H9 (cell line): ENCODE measurements at places on chromosomes 4 and X.

- H3K4me1 ChIP-seq: peaks cover 11% of the 10 kb centered on the region; the same call in 1 of the 2 replicates
- peaks cover 62% of the 10 kb centered on the region for H3K36me3 ChIP-seq
- no peak for DNase-seq
- peak overlapping the region; percentile 90 for H3K27ac ChIP-seq
- no peaks in the 10 kb centered on the region for H3K27me3 ChIP-seq
- peak overlapping the region; percentile 22; the same call in 1 of the 3 replicates for H3K4me3 ChIP-seq
Measured at GRCh38 chrX:15816438-15816809, 26.1 kb downstream of the ZRSR2 start.

- H3K27ac ChIP-seq: peak overlapping the region; percentile 57
- no peaks in the 10 kb centered on the region for H3K27me3 ChIP-seq
- H3K36me3 ChIP-seq: peaks cover 27% of the 10 kb centered on the region
- no peak overlapping the region for H3K4me3 ChIP-seq
- H3K4me1 ChIP-seq: no peaks in the 10 kb centered on the region
Measured at GRCh38 chr4:82899374-82900065, 1.0 kb upstream of the THAP9 start.

GRCh38 chr4:184648313-184649025, 778 bp downstream of the CASP3 start:
- peaks cover 22% of the 10 kb centered on the region for H3K36me3 ChIP-seq
- H3K4me1 ChIP-seq: peaks cover 16% of the 10 kb centered on the region
- no peaks in the 10 kb centered on the region for H3K27me3 ChIP-seq
- peak overlapping the region; percentile 83 for H3K4me3 ChIP-seq
- H3K27ac ChIP-seq: no peak overlapping the region
- peak; percentile 43 for DNase-seq

DNA sequence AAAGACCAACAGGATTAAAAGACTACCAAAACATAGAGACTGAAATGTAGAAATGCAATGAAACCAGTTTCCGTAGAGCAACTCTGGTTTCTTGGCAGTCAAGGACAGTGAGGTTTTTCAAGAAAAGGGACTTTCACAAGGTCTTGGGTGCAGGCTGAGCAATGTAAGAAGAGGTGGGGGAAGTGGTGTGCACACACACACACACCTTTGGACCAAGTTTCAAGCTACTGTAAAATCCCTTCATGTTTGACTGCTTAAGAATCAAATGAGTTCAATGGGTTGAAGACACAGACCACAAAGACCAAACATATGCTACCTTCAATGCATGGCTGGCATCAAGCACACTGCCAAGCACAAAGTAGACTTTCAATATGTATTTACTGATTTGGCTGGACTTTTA, 17.8 kb upstream of the MCF2 start:
- H3K36me3 ChIP-seq: peaks cover 5% of the 10 kb centered on the region
- no peak for DNase-seq
- H3K4me1 ChIP-seq: no peaks in the 10 kb centered on the region
- no peak overlapping the region for H3K4me3 ChIP-seq
- H3K27ac ChIP-seq: no peak overlapping the region

DNA sequence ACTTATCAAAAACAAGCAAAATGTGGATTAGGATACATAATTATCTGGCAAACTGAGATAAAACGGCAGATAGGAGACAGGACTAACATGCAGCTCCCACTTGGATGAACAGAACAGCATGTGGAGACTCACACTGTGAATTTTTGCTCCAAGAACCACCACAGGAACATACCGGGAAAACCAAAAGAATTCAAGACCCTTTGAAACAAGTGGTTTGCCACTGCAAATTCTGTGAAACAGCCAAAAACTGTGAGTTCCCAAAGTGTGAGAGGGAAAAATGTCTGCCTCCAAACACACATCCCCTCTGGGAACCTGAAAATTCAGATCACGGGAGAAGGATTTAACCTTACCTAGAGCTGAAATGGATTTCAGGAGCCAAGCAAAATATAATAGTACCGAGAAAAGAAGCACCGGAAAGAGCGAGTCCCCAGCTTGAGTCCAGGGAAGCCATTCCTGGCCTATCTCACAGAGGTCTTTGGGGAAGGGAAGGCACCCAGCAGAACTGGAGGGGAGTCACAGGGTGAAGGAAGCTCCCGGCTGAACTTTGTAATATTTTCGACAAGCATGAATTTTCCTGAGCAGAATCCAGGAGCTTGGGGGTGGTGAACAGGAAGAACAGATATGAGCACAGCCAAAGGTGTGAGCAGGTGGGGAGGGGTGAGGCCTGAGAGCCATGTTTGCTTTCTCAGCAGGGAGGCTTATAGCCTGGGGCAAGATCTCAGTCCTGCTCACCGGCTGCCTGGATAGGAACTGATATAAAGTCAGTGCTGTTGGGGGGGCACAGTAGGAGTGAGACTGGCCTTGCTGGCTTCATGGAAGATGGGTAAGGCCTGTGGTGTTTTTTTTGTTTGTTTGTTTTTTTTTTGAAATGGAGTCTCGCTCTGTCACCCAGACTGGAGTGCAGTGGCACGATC, 23.9 kb downstream of the MANBA start:
- no peaks in the 10 kb centered on the region; the same call in 1 of the 2 replicates for H3K4me1 ChIP-seq
- no peak overlapping the region for H3K4me3 ChIP-seq
- H3K27ac ChIP-seq: no peak overlapping the region
- peaks cover 13% of the 10 kb centered on the region for H3K36me3 ChIP-seq

- H3K27ac ChIP-seq: no peak overlapping the region
- no peak overlapping the region for H3K4me3 ChIP-seq
- 0 out of 2 replicates have a peak, but pooled peaks cover 2% of the 10 kb centered on the region for H3K27me3 ChIP-seq
- DNase-seq: no peak
Measured at GRCh38 chr4:184433258-184433892, 41.0 kb downstream of the IRF2 start.

DNA sequence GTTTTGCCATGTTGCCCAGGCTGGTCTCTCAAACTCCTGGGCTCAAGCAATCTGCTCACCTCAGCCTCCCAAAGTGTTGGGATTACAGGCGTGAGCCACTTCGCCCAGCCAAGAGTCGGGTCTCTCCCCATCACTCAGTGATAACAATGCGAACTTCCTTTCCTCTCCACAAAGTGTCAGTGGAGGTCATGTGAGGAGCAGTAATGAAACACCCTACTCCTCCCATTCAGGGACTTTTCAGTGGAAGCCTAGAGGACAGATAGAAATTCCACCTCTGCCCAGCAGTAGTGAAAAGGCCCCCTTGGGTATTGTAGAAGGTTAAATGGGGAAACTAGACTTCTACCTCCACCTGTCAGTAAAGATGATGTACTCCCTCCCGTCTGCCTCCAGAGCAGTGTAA, 141.9 kb upstream of the STK26 start:
- no peaks in the 10 kb centered on the region for H3K4me1 ChIP-seq
- H3K27ac ChIP-seq: no peak overlapping the region
- H3K4me3 ChIP-seq: no peak overlapping the region
- H3K36me3 ChIP-seq: no peaks in the 10 kb centered on the region
- no peaks in the 10 kb centered on the region for H3K27me3 ChIP-seq

- H3K4me1 ChIP-seq: peaks cover 2% of the 10 kb centered on the region; the same call in 1 of the 2 replicates
- DNase-seq: no peak
- no peak overlapping the region for H3K27ac ChIP-seq
- no peaks in the 10 kb centered on the region for H3K27me3 ChIP-seq
- no peak overlapping the region for H3K4me3 ChIP-seq
Measured at GRCh38 chrX:120125444-120125843, 9.7 kb upstream of the RHOXF1 start.

GRCh38 chrX:154661899-154662298, 8.5 kb upstream of the CTAG2 start:
- no peaks in the 10 kb centered on the region for H3K27me3 ChIP-seq
- peaks cover 5% of the 10 kb centered on the region for H3K36me3 ChIP-seq
- no peaks in the 10 kb centered on the region for H3K4me1 ChIP-seq
- H3K4me3 ChIP-seq: no peak overlapping the region

DNA sequence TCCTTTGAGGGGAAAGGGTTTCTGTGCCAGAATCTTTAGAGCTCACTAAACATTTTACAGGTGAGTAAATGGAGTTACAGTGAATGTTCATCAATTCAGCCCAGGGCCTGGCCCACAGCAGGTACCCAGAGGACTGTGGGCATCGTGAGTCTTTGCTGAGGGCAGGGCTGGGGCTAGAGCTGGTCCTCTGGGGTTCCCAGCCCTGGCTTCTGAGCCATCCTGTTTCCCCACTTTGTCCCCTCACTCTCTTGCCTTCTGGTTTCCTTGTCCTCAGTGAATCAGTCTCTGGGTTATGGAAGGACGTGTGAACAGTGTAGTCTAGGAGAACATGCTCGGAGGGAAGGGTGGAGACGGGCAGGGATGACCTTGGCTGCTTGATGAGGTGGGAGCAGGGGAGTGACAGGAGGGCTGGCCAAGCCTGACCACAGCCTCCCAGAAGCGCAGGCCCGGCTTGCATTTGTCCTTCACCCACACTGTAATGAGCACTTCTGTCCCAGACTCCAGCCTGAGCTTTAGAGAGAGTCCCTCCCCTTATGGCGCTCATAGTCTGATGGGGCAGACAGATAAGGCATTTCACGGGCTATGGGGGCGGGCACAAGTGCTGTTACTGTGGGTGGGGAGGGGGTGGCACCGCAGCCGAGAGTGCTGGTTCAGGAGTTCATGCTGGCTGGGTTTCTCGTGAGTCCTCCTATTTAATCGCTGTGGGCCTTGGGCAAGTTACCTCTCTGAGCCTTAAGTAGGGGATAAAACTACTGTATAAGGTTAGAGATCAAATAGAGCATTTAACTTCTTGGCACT, 17.3 kb downstream of the TBC1D14 start:
- no peaks in the 10 kb centered on the region for H3K27me3 ChIP-seq
- H3K27ac ChIP-seq: no peak overlapping the region
- peaks cover 12% of the 10 kb centered on the region; the same call in 1 of the 3 replicates for H3K36me3 ChIP-seq

- peaks cover 12% of the 10 kb centered on the region for H3K4me1 ChIP-seq
- H3K27me3 ChIP-seq: no peaks in the 10 kb centered on the region
- no peak overlapping the region for H3K4me3 ChIP-seq
- peaks cover 13% of the 10 kb centered on the region for H3K36me3 ChIP-seq
Measured at GRCh38 chrX:6021316-6022091, 207.2 kb downstream of the NLGN4X start.

DNA sequence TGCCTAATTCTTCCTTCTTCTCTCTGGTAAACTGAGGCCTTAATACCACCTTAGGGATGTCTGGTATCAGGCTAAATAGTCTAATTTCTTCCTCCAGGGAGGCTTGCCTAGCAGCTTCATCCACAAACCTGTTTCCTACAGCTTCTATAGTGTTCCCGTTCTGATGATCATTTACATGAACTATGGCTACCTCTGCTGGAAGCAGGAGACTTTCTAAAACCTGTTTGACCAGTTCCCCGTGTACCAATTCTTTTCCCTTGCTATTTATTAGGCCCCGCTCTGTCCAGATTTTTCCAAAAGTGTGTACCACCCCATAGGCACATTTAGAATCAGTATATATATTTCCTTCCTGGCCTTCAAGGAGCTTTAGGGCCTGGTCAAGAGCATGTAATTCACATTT, 5.8 kb upstream of the USP38 start:
- peaks cover 33% of the 10 kb centered on the region for H3K36me3 ChIP-seq
- H3K27ac ChIP-seq: no peak overlapping the region
- no peak overlapping the region for H3K4me3 ChIP-seq
- H3K4me1 ChIP-seq: no peaks in the 10 kb centered on the region
- no peak for DNase-seq

DNA sequence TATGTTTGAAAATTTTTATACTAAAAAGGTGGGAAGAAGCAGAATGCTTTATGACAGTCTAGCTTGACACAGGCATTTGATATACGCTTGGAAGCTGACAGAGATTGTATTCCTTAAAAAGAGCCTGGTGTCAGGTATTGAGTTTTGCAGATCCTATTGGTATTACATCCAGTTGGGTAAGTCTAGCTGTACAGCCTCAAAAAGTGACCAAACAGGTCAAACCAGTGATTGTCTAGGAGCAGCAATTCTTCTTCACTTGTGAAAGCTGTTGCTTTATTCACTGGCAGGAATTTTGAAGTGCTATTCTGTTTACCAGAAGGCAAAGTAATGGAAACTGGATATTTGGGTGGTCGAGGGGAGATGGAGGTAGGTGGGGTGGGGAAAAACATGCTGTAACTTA, 77.5 kb downstream of the UCHL1 start:
- no peak for DNase-seq
- peaks cover 4% of the 10 kb centered on the region; the same call in 1 of the 2 replicates for H3K36me3 ChIP-seq
- H3K4me3 ChIP-seq: no peak overlapping the region
- no peaks in the 10 kb centered on the region for H3K27me3 ChIP-seq

- H3K27me3 ChIP-seq: no peaks in the 10 kb centered on the region
- no peak for DNase-seq
- H3K27ac ChIP-seq: no peak overlapping the region
- H3K4me3 ChIP-seq: no peak overlapping the region
Measured at GRCh38 chr4:89373394-89373793, 65.8 kb upstream of the GPRIN3 start.

DNA sequence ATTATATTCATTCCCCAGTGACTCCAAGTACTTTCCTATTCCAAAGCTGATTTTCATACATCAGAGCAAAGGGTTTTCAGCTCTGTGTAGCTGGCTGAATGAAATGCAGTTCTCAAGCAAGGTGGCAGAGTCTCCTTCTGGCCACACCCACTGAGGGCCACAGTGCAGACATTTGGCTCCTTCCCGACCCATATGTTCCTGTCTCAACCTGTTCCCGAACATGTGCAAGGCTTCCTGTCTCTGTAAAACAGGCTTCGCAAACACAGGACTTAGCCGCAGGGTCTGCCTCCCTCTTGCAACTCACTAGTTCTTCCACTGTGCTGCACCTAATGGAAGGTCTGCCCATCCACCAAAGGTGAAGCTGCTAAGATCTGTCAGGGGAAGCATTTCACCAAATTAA, 249.2 kb downstream of the MID1IP1 start:
- no peak for DNase-seq
- H3K4me3 ChIP-seq: no peak overlapping the region
- no peaks in the 10 kb centered on the region for H3K27me3 ChIP-seq
- H3K27ac ChIP-seq: no peak overlapping the region
- peaks cover 2% of the 10 kb centered on the region; the same call in 1 of the 3 replicates for H3K36me3 ChIP-seq
